ENCODE measurements at places on chromosomes 3 and 15.

GRCh38 chr3:72336821-72337479 is 511.3 kb downstream of the SHQ1 start:
- DNase-seq: peak; percentile 88

DNA sequence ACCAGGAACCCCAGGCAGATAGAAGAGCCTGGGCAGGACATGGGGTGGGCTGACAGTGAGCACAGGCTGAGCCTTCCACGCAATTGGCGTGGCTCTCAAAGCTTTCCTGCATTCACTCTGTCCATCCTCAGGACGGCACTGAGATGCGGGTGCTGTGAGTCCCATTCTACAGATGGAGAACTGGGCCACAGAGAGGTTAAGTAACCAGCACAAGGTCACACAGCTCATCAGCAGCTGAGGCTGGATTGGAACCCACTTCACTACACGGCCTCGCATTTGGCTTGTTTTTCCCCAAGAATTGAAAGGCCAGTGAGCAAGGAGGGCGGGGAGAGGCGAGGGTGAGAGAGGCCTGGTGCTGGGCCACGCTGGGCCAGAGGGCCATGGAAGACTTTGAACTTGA is 36.0 kb upstream of the GRIP2 start:
- no peak for DNase-seq

GRCh38 chr3:19231792-19232461 is 83.6 kb downstream of the KCNH8 start:
- DNase-seq: no peak

GRCh38 chr3:69821133-69821532 is 81.9 kb downstream of the MITF start:
- DNase-seq: no peak

DNA sequence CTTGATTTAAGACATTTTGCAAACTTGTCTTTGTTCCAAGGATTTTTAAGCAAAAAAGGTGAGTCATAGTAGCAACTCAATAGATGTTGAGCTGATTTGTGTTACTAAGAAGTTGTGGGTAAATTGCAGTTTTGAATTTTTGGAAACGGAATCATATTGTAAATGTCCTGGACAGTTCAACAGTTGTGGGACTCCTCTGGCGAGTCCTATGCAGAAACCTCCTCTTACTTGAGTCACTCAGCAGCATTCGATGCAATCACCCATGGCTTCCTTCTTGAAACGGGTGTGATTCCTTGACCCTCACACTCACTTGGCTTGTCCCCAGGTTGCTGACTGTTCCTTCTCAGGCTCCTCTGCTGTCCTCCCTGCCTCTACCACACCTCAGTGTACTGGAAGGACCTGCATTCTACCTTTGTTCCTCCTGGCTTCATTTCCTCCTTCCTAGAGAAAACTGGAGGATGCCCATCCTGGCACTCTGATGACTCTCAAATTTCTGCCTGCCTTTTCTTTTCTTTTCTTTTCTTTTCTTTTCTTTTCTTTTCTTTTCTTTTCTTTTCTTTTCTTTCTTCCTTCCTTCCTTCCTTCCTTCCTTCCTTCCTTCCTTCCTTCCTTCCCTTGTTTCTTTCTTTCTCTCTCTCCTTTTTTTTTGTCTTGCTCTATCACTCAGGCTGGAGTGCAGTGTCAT is 52.8 kb upstream of the DGKG start:
- peak; percentile 76 for DNase-seq

DNA sequence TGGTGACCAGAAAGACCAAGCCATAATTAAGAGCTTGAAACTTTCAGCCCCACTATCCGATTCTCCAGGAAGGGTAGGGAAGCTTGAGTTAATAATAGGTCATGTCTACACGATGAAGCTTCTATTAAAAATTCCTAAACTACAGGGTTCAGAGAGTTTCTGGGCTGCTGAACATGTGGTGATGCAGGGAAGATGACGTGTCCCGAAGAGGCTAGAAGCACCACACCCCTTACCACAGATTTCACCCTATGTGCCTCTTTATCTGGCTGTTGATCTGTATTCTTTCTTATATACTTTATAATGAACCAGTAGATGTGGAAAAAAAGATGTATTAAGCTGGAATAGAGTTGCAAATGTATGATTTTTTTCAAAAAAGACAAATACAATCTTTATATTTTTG is 473.4 kb downstream of the NLGN1 start:
- no peak for DNase-seq

DNA sequence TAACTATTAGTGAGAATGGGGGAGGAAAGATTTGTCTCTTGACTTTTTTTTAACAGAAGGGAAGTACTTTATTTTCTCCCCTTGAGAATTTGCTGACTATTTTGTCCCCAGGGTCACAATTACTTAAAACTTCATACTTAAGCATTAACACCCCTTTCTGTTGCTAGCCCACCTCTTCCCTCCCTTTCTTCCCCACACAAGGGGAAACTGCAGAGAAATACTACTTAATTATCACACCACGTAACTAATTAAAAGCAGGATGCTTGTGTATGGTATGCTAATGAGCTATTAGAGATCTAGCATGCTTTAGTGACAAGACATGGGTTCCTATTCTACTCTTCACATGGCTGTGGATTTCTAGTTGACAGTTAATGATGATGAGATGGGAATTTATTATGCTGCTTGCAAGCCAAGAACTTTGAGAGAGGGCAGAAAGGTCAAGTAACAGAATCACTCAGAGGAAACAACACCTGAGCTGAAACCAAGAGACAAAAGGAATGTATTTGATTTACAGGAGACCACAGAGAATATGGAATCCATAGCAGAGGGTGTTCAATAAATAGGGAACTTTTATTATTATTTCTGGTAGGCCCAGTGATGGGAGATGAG is 179.2 kb downstream of the LSAMP start:
- DNase-seq: no peak

GRCh38 chr3:101687142-101687931 is 819 bp upstream of the RPL24 start:
- no peak for DNase-seq

DNA sequence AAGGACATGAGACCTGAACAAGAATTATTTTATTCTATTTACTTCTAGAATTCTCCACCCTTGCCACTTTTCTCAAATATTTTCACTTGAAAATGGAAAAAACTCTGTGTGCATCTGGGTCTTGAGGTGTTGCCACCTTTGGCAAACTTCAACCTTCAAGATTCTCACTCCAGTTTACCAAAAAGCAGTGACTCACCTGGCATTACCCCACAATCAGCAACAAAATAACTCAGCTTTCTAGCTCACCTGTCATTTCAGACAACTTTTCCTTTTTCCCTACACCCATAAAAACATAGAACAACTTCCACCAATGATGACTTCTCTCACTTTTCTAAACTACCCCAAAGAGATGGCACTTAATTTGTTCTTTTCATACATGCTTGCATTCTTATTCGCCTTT is 115.8 kb downstream of the DUT start:
- DNase-seq: no peak

- DNase-seq: no peak
These were observed 486.8 kb upstream of the ALCAM start for GRCh38 chr3:104879919-104880318.

DNA sequence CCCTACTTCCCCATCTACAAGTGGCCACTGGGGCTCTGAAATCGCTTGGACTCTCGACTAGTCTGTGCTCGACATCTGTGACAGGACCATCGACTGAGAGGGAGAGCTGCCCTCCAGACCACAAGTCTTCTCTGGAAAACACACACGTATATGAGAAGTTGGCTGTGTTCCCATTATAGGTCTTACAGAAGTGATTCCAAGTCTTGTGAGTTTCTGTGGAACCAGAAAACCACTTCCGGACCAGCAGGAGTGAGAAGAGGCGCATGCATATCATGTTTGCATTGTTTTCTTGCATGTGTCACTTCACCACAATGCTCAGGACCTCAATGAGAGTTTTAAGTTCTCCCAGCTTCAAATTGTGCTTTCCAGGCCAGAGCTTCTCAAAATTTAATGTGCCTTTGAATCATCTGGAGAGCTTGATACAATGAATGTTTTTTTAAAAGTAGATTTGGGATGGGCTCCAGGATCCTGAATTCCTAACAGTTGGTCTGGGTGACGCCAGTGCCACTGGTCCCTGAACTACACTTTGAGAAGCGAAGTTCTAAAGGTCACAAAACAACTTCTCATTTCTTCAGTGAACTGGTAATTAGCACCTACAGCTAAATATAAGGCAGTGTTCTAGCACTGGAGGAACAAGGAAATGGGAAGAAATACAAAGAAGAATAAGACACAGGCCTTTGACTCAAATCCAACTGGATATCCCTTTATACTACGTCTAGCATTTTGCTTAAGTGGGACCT is 15.7 kb downstream of the LIPC start:
- no peak for DNase-seq

DNA sequence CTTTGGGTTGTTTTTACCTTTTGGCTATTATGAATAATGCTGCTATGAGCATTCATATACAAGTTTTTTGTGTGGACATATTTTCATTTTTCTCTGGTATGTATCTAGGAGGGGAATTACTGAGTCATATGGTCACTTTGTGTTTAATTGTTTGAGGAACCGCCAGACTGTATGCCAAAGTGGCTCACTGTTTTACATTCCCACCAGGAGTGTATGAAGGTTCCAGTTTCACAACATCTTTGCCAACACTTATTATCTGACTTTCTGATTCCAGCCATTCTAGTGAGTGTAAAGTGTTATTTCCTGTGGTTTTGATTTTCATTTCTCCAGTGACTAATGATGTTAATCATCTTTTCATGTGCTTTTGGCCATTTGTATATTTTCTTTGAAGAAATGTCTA is 51.8 kb downstream of the CMTM7 start:
- no peak for DNase-seq

GRCh38 chr3:155078711-155079467 is 1.2 kb upstream of the MME start:
- no peak for DNase-seq

GRCh38 chr3:43616034-43616433 is 5.8 kb downstream of the ANO10 start:
- no peak for DNase-seq

DNA sequence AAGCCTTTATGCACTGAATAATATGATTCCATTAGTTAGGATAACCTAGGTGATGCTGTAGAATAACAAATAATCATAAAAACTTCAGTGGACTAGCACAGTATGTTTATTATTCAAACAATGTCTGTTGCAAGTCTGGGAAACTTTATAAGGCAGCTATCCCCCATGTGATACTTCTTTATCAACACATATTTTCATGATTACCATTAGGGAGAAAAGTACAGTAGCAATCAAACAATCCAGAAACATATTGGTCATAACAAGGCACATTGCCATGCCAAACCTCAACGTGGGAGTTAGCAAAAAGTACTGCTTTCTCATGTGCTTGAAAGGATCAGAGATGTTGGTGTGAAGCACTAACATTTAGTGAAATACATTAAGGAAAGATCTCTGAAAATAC is 35.5 kb downstream of the EOMES start:
- peak; percentile 38 for DNase-seq

GRCh38 chr3:171049861-171050444 is 23.4 kb upstream of the SLC2A2 start:
- DNase-seq: peak; percentile 45

DNA sequence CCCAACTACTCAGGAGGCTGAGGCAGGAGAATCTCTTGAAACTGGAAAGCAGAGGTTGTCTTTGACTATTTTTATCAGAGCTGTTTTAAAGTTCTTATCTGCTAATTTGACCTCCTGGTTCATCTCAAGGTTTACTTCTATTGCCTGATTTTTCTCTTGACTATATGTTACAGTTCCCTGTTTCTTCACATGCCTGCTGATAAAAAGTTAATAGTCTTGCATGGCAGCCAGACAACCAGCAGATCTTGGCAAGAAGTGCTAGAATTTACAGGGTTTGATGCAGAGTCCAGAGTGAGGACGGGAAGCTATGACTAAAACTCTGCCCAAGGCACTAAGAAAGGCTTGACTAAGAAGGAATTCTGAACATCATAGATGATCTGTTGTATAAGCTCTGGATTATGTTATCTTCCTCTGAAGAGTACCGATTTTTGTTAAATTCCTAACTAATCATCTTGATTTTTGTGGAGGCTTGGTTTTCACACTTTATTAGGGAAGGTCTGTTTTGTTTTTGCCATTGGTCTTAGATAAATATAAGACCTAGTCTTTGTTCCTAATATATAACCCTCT is 85.9 kb downstream of the CHSY1 start:
- DNase-seq: no peak
